ENCODE measurements at places on chromosomes 4 and X.

DNA sequence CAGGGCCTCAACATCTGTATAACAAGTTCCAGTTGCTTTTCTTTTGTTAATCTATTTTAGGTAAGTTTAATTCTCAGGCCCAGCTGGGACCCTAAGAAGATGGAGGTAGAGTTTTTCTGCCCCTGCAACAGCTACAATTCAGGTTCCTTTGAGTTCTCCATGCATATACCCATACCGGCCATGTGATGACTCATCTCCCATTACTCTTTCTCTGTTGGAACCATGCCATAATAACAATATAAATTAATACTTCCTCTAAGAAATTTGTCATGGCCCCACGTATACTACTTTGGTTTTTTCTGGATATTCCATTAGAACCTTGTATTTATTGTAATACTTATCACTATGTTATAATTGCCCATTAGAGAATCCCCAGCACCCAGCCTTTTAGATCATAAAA is 1.3 kb upstream of the INTU start:
- DNase-seq: no peak

- no peak for DNase-seq
Observed at GRCh38 chr4:126701756-126702155, 931.0 kb upstream of the INTU start.

DNA sequence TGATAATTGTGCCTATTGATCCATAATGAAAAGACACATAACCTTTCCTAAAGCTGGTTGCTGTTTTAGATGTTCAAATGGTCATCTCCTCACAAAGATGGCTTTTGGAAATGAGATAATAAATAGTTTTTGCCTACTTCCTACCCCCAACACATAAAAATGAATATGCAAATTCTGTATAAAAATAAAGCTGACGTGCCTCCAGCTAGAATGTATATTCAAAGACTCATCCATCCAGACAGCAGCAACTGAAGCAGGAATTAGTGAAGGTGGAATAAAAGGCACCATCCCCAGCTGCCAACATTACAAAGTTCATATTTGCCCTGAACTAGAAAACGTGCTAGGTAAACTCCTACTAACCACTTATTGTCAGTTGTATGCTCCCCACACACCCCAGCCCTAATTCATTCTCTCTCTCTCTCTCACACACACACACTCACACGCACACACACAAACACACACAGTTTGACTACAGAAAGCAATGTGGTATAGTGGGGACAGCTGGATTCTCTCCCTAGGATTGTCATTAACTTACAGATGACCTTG is 53.6 kb downstream of the PCDH19 start:
- DNase-seq: no peak

- no peak for DNase-seq
Observed at GRCh38 chr4:94669672-94670664, 87.8 kb upstream of the BMPR1B start.

GRCh38 chr4:106315476-106315967 is 487 bp downstream of the TBCK start:
- DNase-seq: no peak

DNA sequence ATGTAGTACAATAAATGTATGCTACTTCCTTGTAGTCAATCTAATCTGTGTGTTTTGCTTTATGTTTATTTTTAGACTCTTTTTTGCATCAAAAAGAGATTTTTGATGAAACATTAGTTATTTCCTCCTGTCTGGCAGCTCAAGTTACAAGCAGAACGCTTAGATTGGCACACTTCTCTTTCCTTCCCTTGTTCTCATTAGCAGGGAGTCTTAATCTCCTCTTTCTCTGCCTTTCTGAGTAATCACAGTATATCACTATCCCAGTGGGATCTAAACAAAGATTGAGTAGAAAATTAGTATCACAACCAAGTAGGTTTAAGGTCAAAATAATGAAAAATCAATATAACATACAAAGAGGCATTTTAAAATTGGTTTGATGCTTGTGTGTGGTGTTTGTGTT is 1192.6 kb downstream of the C4orf33 start:
- no peak for DNase-seq

- DNase-seq: peak; percentile 7
Observed at GRCh38 chr4:23333946-23334878, 555.6 kb downstream of the PPARGC1A start.

DNA sequence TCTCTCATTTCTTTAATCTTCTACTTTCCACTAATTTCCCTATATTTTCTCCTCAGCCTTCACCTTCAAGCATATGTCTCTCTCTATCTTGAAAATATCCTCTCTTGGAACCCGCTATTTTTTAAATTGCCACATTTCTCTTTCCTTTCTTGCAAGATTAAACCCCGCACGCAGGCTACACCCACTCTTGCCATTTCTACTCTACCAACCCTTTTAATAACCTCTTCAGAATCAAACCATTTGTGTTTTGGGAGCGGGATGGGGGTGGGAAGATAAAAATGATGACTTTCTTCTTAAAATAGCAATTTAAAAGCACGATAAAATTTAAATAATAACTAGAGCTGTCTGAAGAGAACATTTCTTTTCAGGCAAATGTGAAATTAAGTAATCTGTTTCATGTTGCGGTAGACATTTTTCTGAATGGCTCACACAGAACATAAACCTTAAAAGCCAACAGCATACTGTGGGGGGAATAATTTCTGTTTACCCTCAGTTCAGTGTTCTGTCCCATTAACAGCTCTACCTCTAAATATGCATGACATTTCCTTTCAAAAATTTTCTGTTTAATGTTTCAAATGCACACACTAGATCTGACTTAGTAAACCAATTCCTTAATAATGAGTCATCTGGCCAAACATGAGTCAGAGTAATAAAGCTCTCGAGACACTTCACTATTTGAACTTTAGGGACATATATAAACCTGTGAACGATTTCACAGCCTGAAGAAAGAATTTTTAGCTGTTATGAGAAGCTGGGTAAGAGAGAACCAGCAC is 20.5 kb downstream of the ARSJ start:
- DNase-seq: peak; percentile 90

DNA sequence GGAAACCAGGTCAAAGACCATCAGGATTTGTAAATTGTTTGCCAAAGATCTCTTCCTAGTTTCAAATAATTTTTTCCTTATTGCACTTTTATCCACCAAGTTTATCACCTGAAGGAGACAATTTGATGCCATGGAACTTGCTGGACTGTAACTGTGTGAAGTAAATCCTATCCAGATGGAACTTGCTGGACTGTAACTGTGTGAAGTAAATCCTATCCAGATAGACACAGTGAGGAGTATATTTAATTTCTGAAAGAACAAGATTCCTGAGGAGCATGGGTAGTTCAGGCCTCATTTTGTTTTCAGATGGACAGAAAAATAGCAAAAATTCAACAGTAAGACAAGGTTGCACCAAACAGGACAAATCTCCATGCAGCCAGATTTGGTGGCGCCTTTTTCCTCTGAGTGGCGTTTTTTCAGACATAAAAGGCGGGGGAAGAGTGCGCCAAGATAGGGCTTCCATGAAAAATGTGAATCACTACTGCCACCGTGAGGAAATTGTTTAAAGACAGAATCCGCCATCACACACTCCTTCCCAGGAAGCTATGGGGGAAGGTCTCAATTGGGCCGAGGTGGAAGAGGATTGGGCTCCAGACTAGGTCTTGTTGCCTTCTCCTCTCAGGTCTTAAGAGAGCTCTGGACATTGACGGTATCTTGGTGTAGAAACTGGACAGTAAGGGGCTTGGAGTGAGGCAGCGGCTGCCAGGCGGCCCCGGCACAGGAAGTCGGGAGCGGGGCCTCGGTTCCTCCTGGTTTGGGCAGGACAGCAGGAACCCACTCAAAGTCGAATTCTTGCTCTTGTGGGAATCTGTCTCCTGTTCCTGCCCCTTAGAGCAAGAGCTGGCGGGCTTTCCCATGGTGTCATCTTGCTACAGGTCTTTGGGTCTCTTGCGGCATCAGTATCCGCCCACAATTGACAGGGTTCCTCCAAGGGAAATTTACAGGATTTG is 234.7 kb downstream of the OR13H1 start:
- DNase-seq: no peak

DNA sequence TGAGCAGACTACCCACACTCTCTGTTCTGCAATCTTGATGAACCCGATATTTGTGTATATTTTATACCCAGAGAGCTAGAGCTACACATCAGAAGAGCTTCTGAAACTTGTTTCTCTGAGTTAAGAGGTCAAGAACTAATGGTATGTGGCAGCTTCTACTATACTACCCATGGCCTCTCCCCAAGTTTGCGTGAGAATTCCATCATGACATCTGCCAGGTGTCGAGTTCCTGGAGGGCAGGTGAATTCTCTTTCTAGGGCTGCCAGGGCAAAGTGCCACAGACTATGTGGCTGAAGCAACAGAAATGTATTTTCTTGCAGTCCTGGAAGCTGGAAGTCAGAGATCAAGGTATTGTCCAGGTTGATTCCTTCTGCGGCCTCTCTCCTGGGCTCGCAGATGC is 4.4 kb downstream of the SORCS2 start:
- DNase-seq: no peak

- DNase-seq: no peak
Observed at GRCh38 chrX:111005166-111005565, 90.8 kb upstream of the PAK3 start.
